ENCODE measurements at places on chromosomes 16 and 17. TPM values are rescaled to one million over a fixed set of nuclear protein-coding genes. Genes with fewer than 3 reads are reported as not detected.

Gene PHF12
- polyA plus RNA-seq: 42.7 TPM

Gene ZNF469
- polyA plus RNA-seq: 3.1 TPM

Gene HSD17B2
- 0.78 TPM for polyA plus RNA-seq

Gene PRR11
- polyA plus RNA-seq: 41.6 TPM

Gene TSNAXIP1
- polyA plus RNA-seq: 6.6 TPM

Gene MT1X
- polyA plus RNA-seq: 16.7 TPM

Data from right lung (tissue), 10 donors.